ENCODE measurements at places on chromosomes 3 and 15.

DNA sequence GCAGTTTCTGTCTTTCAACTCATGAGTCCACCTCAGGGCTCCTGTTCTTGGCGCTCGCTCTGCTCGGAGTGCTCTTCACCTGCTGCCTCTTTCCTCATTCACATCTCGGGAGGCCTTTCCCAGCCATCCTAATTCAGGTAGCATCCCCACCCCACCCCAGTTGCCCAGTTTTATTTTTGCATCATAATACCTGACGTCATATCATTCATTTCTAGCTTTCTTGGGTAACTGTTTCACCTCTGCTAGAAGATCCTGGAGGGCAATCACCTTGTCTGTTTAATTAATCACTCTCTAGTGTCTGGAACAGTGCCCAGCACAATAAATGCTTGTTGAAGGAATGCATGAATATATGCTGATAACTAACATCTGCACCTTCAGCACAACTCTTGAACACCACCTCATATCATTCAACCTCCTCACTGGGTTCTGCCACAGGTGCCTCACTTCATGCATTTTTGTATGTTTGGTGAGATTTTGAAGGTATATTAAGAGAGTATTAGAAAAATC lies 7.6 kb downstream of the NUSAP1 start:
- DNase-seq = no peak

DNA sequence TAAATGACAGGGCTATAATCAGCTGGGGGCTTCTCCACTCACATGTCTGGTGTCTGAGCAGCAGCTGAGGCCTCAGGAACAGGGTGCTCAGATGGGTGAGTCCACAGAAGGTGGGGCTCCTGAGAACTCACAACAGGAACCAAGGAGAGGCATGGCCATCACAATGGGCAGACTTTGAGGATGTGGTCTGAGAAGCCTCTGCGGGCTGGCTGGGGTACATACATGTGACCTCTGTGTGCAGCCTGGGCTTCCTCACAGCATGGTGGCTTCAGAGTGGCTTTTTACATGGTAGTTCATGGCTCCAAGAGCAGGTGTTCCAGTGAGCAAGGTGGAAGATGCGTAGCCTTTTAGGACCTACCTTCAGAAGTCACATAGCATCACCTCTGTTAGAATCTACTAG lies 58.8 kb downstream of the TRPC1 start:
- DNase-seq = no peak

- DNase-seq = no peak
These were observed 50.4 kb downstream of the FLNB start for GRCh38 chr3:58058361-58059263.

DNA sequence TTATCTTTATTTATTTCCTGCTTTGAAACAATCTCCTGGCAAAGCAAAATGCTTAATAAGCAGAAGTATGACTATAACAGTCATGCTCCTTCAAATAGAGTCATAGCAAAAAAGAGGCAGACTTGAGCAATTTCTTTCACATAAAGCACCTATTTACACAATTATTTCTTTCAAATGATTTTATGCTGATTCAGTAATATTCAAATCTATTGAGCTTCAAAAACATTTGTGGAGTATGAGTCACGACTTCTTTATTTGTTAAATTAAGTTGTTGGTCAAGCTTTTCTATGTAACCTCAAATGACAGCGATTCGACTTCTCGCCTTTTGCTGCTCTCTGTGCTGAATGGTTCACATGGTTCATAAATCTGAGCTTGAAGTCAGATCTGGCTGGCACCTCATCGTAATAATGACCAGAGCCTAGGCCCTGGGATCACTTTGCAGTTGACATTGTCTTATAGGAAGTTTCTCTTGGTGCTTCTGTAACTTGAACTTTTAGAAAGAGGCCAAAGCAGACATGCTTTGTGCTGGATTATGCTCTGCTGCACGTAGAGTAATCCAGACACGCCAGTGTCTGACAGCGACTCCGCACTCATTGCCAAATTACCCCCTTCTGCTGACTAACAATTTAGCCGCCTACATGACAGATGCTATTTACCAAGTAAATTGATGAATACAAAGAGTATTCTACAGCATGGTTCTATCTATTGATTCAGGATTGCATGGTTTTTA lies 139.0 kb downstream of the MCTP2 start:
- DNase-seq = no peak

GRCh38 chr15:40115670-40116093 lies 7.0 kb upstream of the BMF start:
- DNase-seq = no peak

DNA sequence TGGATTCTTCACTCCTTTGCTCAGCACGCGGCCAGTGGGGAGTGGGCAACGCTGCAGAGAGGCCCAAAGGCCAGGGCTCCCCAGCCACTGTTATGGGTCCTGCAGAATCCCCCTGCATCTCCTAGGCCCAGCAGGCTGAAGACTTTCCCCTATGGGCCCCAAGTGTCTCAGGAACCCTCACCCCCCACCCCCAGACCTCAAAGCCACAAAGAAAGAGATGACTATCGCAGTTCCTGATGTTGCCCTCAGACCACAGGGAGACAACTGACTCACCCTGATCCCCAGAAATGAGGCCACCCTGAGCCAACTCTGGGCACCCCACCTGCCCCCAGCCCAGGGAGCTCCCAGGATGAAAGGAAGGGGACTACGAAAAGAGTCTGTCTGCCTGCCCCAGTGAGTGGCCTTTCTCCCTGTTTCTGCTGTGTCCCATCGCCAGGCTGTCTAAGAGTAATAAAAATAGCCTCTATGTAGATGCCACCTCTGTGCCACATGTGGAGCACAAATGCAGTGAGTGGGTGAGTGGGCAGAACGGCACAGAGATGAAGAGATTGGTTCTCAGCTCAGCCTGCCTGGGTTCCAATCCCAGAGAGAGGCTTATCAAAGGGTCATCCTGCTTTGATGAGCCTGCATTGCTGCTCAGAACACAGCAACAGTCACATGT lies 283.0 kb downstream of the UACA start:
- DNase-seq = no peak

GRCh38 chr3:37542772-37543449 lies 318.8 kb upstream of the CTDSPL start:
- DNase-seq = no peak

DNA sequence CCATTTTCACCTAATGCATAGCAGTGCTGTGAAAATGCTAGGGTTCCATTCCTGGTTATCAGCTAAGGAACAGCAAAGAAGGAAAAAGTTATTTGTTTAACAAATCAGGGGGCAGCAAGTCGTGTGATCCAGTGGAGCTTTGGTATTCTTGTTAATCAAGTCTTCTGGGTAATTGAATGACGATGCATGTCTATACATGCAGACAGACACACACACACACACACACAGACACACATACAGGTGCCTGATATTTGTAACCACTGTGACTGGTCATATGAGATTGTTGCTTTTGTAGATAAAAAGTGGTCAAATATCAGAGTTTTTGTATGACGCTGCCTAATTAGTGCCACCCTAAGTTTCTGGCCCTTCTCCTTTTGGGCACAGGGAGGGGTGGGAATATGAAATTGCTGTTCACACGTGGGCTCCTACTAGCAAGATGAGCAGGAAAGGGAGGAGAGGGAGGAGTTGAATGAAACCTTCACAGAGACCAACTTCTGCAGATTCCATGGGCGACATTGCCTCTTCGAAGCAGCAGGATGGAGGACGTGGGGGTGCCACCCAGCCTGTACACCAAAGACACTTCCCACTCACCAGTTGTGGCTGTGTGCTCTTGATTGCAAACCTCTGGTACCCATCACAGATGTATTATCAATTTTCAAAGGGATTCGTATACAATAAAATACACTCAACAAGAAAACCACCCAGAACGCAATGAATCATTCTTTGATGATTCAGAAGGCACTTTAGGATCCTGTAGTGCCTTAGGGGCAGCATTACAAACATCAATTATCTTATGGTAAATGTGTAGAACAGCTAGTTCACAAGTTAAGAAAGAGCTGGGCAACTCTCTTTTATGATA lies 281.9 kb upstream of the ICE2 start:
- no peak for DNase-seq

DNA sequence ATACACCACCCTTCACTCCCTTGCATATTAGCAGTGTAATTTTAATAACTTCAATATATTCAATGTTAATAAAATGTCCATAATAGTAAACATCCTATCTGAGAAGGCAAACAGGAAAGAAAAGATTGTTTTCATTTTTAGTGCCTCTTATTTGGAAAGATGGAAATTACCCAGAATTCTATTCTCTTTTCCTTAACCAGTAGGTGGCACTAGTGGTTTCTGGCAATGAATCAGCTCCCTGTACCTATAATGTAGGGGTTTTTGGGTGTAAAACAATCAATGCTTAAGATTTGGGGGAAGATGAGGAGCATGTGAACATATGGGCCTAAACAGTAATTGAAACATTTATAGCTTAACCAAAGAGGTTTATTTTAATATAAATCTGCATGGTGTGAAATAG lies 5.7 kb upstream of the SEMA6D start:
- DNase-seq = no peak

GRCh38 chr15:100849021-100849854 lies 30.4 kb upstream of the ALDH1A3 start:
- peak; percentile 20 for DNase-seq

- no peak for DNase-seq
These were observed 594 bp upstream of the ICE2 start for GRCh38 chr15:60479361-60480110.

DNA sequence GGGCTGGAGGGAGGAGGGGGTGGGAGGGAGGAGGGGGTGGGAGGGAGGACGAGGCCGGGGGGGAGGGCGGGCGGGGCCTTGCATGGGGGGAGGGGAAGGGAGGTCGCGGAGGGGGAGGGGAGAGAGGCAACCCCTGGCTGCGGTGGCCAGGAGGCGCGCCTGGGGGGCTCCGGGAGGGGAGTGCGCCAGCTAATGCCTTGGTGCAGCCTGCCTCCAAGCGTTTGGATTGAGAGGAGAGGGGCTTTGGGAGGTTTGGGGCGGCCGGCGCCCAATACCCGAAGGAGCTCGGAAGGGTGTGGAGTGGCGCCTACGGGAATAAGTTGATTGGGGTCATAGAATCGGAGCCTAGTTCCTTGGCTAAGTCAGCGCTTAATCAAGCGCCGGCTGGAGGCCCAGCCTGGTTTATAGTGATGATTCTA lies 557 bp downstream of the TFG start:
- DNase-seq = peak; percentile 17

- no peak for DNase-seq
These were observed 161.8 kb upstream of the CBLB start for GRCh38 chr3:106030627-106030963.

DNA sequence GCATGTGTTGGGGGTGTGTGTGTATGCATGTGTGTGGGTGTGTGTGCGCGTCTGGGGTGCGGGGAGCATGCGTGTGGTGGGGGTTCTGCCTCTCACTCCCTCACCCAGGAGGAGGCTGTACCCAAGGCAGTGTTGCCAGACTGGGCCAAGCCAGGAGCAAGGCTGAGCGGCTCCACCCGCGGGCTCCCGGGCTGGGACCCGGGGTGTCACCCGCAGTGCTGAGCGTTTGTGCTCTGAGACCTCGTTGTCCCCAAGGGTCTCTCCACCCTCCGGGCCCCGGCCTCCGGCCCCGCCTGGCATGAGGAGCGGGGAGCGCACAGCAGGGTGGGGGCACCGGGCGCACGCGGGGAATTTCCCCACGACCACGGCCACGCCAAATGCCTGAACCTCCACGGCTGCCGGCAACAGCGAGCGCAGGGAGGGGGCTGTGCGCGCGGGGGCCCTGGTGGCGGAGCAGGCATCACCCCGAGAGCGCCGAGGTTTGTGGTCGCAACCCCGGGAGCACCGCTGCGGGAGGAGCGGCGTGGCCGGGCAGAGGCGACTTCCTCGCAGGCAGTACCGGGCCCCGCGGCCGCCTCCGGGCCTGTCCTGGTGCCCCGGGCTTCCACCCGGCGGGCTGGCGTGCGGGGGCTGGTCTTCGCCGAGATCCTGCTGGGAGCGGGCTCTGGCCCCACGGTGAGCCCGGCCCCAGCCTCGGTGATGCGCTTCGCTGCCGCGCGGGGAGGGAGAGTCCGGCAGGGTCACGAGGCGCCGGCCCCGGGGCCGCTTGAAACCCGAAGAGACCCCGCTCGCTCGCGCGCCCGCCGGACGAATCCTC lies 7.4 kb upstream of the OCA2 start:
- DNase-seq = no peak

DNA sequence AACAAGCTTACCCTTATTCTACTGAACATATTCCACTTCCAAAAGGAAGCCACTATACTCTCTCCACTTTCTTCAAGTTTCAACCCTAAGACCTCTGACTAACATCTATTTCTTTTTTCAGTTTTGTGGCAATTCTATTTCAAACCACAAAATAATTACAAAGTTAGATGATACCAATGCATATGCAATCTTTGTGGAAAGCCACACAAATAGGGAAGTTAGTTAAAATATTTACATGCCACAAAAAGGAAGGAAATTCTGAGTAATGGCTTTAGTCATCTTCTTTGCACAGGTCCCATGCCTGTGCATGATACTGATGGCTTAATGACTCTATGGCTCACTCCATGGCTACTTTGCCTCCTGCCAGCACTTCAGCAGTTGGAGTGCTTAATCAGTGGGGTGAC lies 57.0 kb upstream of the MCTP2 start:
- DNase-seq = no peak

- no peak for DNase-seq
These were observed 480.3 kb upstream of the ALCAM start for GRCh38 chr3:104886220-104886995.

DNA sequence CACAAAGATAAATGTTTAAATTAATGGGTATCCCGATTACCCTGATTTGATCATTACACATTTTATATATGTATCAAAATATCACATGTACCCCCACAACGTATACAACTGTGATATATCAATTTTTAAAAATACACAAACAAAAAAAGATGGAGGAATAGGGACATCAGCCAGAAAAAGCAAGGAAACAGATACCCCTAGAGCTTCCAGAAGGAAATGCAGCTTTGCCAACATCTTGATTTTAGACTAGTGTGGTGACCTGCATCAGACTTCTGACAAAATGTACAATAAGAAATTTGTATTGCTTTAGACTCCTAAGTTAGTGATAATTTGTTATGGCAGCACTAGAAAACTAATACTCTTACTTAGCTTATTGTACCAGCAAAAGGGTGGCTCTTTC lies 483.8 kb downstream of the TUSC7 start:
- no peak for DNase-seq

DNA sequence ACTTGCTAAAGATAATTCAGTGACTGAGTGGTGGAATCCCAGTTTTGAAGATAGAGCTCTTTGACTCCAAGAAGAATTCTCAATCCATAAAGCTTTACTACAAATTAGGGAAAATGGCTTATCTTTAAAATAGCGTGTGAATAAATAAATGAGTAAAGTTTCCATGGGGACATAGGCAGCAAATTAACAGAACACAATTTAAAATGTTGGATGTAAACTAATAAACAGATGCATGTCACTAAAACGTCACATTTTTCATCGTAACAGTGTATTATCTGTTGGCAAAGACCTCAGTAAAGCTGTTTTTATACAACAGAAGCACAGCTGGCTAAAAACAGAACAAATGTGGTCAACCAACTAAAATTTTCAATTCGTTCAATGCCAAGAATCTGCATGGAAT lies 913.9 kb upstream of the CFAP20DC start:
- no peak for DNase-seq
